ENCODE measurements at places on chromosomes 11 and 22.

DNA sequence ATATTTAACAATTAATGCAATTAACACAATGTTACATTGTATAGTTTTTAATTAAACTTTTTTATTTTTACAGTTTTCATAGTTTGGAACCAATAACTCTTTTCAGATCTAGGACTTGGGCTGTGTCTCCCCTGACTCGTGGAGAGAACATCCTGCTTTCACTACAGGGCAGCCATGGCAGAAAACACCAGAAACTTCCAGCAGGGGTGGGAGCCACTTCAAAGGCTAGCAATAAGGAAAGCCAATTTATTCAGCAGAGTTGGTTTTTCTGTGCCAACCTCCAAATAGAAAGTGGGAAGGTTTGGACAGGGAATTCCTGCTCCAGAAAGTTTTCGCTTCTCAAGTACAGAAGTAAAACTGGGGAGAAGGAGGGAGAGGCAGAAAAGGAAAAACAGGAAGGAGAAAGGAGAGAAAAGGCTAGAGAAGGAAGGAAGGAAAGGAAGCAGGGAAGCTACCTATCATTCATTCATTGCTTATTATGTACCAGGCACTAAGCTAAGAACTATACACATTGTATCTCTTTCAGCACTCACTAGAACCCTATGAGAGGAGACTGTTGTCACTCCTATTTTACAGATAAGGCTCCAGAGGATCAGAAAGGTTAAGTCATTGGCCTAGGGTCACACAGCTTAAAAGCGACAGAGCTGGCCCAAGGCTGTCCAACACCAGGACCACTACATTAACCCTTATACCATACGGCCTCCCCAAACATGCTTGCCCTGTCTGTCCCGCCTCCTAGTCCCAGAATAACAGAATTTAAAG lies 54.8 kb upstream of the CREB3L1 start:
- DNase-seq: no peak

DNA sequence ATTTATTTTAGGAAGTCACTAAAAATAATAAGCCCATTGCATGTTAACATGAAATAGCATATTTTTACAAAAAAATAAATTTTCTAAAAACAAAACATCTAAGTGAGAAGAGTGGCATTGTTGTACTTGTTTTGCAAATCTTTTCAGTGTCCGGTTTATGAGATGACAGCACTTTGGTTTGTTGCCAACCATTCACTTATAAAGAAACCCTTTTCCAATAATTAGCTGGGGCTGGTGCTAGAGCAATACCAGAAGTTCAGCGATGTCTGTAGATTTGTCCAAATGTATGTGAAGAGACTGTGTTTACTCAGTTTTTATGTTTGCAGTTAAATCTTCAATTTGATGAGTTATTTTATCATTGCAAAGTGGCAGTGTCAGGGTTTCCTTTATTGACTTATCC lies 22.1 kb upstream of the KRTAP5-7 start:
- DNase-seq: no peak

DNA sequence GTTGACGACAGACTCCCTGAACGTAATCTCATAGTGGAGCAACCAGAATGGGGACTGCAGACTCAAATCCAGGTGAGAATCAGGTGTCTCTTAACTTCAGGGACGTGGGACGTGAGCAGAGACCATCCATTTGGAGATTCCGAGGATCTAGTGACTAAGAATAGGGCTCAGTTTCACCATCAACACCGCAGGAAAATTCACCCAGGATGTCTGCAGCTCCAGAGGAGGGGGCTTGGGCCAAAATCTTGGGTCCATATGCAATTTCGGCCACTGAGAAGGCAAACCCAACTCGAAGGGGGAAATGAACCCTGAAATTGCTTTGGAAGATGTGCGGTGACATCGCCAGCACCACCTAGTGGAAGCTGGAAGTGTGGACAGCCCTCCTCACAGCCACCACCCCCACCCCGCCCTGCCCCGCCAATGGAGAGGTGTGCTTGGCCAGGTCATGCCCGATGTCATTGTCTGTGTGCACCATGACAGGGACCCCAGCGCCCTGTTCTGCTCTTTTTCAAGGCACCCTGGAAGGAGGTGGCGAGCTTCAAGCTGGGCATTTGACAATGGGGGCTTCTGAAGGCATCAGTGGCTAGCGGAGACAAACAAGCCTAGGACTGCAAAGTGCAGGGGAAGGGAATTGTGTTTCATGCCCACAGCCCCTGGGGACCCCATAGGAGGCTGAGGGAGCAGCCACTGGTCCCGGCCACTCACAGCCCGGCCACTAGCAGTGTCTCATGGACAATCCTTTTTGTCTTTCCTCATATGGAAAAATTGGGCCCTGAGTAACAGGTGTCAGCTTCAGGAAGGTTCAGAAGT lies 24.8 kb downstream of the APOL1 start:
- DNase-seq: peak; percentile 69

DNA sequence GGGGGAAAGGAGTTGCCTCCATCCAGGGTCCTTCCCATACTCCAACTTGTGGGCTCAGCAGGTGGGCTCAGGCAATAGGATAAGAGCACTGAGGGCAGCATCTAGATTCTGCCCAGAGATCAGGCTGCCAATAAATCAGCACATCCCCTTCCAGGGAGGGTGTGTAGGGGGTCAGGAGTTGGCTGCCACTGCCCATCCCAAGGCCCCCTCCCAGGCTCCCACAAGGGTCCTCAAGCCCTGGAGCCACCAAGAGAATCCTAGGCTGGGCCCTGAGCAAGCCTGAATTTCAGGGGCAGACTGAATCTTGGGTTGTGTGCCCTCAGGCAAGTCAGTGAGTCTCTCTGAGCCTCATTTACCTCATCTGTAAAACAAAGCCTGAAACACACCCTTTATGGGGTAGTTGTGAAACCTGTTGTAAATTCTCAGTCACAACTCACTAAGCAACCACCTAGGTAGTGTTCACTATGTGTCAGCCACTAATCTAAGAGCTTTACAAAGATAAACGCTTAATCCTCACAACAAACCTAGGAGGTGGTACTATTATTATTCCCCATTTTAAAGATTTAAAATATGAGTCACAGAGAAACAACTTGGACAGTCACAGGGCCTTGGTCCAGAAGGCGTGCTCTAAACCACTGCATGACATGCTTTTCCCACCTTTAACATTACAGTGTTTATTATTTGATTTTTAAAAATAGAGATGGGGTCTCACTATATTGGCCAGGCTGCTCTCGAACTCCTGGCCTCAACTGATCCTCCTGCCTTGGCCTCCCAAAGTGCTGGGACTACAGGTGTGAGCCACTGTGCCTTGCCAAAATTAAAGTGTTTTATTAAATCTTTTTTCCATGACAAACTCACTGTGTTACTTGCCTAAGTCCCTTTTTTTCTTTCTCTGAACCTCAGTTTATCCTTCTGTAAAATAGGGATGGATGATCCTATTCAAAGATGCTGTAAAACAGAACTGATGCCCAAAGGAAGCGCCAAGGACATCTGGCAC lies 36.2 kb downstream of the LMO1 start:
- no peak for DNase-seq

DNA sequence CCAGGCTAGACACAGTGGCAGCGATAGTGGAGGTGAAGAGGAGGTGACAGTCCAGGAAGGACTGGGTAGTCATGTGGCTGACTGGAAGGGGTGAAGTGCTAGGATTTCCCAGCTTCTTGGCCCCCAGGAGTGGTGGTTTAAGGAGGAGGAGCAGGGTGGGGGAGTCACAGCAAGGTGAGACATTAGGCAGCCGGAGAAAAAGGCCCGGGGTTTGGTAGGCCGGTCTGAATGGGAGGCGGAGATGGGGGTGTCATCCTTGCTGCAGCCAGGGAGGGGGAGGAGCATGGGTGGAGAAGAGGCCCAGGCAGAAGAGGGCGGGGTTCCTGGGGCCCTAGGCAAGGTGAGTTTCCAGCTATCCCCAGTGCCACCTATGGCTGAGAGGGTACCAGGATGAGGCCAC lies 6.1 kb downstream of the SIPA1 start:
- DNase-seq: no peak

- no peak for DNase-seq
Measured at GRCh38 chr22:43740587-43741270, 71.4 kb downstream of the EFCAB6 start.

- no peak for DNase-seq
Measured at GRCh38 chr11:11089805-11090204, 232.0 kb upstream of the ZBED5 start.

GRCh38 chr11:83998921-83999320 lies 712.8 kb upstream of the CCDC90B start:
- no peak for DNase-seq
